ENCODE measurements at places on chromosomes 2 and 18. TPM values are rescaled to one million over a fixed set of nuclear protein-coding genes. Genes with fewer than 3 reads are reported as not detected.

FBXO36 gene
- 3.5 TPM for total RNA-seq

FTCDNL1 gene
- total RNA-seq: 2.9 TPM

DNA sequence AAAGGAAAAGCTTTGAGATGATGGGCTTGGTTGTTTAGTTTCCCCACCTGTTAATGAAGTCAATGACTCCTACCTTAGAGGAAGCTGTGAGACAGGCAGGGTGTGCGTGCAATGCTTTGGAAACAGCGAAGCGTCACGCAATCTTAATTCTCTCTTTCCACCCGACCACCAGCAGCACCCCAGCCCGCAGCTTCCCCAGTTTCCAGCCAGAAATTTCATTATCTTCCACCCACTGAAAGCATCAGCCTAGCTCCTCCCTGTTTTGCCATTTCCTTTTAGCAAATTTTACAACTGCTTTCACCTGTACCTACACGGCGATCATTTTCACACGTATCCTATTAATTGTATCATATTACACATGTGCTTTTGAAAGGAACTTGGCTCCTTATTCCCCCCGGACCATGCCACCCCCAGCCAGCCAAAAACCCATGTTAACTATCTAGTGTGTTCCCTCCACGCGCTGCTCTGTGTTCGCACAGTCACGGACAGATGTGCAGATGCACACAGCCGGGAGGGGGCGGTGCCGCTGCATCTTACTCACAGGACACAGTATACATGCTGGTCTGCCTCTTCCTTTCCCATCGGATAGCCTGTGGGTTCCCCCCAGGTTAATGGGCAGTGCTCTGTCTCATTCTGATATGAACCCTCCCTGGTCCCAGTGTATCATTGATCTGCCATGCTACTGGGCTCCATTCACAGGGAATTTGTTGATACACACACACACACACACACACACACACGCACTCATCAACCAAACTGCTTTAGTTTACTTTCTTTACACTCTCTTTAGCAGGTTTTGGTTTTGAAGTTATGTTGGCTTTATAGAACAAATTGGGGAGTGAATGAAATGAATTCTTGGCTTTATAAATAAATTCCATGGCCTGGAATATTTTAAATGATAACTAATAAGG, 22.4 kb downstream of the CYP27C1 start:
- no peaks in the 10 kb centered on the region for H3K27me3 ChIP-seq
- H3K4me3 ChIP-seq: no peak overlapping the region
- no peak overlapping the region for H3K27ac ChIP-seq
- H3K36me3 ChIP-seq: no peaks in the 10 kb centered on the region
- H3K4me1 ChIP-seq: peaks cover 9% of the 10 kb centered on the region

DNA sequence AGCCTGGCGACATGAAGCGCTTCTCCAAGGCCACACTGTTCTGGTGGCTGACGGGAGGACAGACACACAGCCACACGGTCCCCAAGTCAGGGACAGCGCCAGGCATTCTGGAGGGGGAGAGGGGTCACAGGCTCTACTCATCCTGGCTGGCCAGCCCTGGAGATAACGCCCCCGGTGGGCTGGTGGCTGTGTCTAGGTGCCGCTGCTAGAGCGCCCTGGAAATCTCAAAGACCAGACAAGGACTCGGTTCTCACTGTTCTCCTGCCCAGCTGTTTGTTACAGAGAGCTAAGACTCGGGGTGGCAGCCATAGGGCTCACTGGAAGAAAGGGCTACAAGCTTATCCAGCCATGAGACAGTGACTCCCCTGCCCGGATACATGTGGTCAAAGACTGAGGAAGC, 72.0 kb downstream of the KCNF1 start:
- peak overlapping the region; percentile 39 for H3K27ac ChIP-seq
- no peaks in the 10 kb centered on the region for H3K4me1 ChIP-seq
- no peak for DNase-seq

GULP1 gene
- total RNA-seq: 51.0 TPM

- H3K4me1 ChIP-seq: peaks cover 9% of the 10 kb centered on the region
- no peak for DNase-seq
- no peak overlapping the region for H3K4me3 ChIP-seq
Measured at GRCh38 chr2:230129343-230129742, 60.6 kb upstream of the SLC16A14 start.

- no peak overlapping the region for H3K4me3 ChIP-seq
- H3K36me3 ChIP-seq: no peaks in the 10 kb centered on the region
- DNase-seq: no peak
- H3K27me3 ChIP-seq: no peaks in the 10 kb centered on the region
- H3K4me1 ChIP-seq: no peaks in the 10 kb centered on the region
Measured at GRCh38 chr2:79370976-79371538, 141.8 kb upstream of the CTNNA2 start.

GRCh38 chr18:48566589-48566988, 27.8 kb downstream of the CTIF start:
- H3K4me3 ChIP-seq: no peak overlapping the region
- H3K27ac ChIP-seq: no peak overlapping the region
- no peaks in the 10 kb centered on the region for H3K36me3 ChIP-seq
- no peaks in the 10 kb centered on the region for H3K27me3 ChIP-seq

GRCh38 chr18:58991167-58991798, 126.6 kb downstream of the ZNF532 start:
- H3K4me1 ChIP-seq: peaks cover 3% of the 10 kb centered on the region
- peaks cover 3% of the 10 kb centered on the region for H3K36me3 ChIP-seq
- H3K27ac ChIP-seq: peak overlapping the region; percentile 41
- no peak for DNase-seq
- H3K4me3 ChIP-seq: no peak overlapping the region

LOXL3 gene
- total RNA-seq: 7.8 TPM

EML6 gene
- 1.1 TPM for total RNA-seq

KCNK3 gene
- total RNA-seq: 5.3 TPM

CYRIA gene
- 9.0 TPM for total RNA-seq

GDF7 gene
- 0.71 TPM for total RNA-seq

DNA sequence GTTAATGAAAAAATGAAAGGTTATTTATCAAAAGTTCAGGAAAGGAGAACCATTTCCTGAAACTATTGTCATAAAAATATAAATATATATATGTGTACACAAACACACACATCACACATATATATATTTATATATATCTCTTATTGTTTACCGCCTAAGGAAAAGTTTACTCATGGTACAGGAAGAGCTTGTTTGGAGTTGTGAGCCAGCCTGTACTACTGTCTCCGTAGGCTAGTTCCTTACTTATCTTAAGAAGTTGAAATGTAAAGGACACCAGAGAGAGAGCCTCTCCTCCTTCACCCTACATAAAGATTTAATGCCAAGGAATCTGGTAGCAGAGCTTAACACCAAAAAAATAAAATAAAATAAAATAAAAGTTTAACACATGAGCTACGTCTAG, 19.6 kb downstream of the DSC1 start:
- H3K27me3 ChIP-seq: no peaks in the 10 kb centered on the region
- no peaks in the 10 kb centered on the region for H3K4me1 ChIP-seq
- no peak overlapping the region for H3K4me3 ChIP-seq
- DNase-seq: no peak
- no peaks in the 10 kb centered on the region for H3K36me3 ChIP-seq

Measured in sigmoid colon (tissue), 7 donors.